ENCODE measurements at places on chromosomes 1 and 21. TPM values are rescaled to one million over a fixed set of nuclear protein-coding genes. Genes with fewer than 3 reads are reported as not detected.

- DNase-seq = no peak
Observed at GRCh38 chr1:225250432-225250831, 177.4 kb downstream of the LBR start.

GRCh38 chr1:36941316-36941978 lies 92.9 kb downstream of the GRIK3 start:
- DNase-seq = no peak

- DNase-seq = no peak
Observed at GRCh38 chr1:246876431-246876830, 55.3 kb downstream of the AHCTF1 start.

DNA sequence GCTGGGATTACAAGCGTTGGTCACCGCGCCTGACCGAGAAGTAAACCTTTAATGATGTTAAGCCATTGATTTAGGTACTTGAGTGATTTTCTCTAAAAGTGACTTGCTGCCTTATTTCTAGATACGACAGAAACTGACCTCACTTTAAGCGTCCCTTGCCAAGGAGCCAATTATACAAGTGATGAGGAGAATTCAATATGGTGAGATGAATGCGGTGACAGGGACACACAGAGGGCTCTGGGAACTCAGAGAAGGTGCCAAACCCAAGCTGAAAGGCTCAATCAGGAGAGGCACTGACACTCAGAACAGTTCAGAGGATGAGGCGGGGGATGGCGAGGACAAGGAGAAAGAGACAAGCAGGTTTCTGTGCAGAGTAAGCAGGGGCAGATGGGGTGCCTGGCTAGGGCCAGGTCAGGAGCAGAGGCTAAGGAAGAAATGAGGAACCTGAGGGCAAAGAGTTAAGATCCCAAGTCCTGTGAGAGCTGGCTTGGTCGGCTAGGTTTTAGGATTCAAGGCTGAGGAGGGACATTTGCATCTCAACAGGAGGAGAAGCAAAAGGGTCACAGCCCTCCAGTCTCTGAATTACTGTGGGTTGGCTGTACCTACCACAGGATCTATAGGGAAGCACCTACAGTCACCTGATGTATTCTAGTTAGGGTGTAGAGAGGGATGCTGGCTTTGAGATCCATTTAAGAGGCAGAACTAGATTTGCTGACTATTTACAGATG lies 83.2 kb upstream of the USP24 start:
- DNase-seq = no peak

Gene EXTL1
- polyA plus RNA-seq = 0.78 TPM

Gene FCER1G
- 15.8 TPM for polyA plus RNA-seq

Gene TSPAN2
- polyA plus RNA-seq = 9.9 TPM
